ENCODE measurements at places on chromosomes 13 and 19. TPM values are rescaled to one million over a fixed set of nuclear protein-coding genes. Genes with fewer than 3 reads are reported as not detected.

Gene APC2
- polyA plus RNA-seq = 1.1 TPM

- DNase-seq = no peak
Measured at GRCh38 chr19:10701955-10702525, 801 bp downstream of the QTRT1 start.

Gene ZNF99
- 0.59 TPM for polyA plus RNA-seq

Gene ZGLP1
- polyA plus RNA-seq = 3.9 TPM

DNA sequence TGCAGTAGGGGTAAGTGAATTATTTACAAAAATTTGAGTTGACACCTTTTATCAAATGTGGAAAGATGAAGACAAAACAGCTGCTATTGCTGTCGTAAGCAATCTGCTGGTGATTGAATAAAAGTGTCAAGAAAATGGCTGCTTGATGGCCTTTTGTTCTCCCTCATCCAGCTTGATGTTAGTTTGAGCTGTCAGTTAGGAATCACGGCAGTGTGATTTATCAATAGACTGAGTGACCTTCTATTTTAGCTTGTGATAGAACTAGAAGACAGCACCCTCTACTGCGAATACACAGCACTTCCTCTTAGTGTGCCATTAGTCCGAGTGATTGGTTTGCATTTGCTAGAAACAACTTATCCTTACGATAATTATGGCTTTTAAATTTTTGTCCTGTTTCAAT, 76.3 kb downstream of the MZT1 start:
- DNase-seq = peak; percentile 13

GRCh38 chr19:49999371-50000010, 25.7 kb downstream of the VRK3 start:
- no peak for DNase-seq

Gene APOC4
- polyA plus RNA-seq = not detected

Gene KBTBD6
- 20.6 TPM for polyA plus RNA-seq

Gene RAB8A
- 105 TPM for polyA plus RNA-seq

Gene NKPD1
- polyA plus RNA-seq = 0.11 TPM
